ENCODE measurements at places on chromosomes 12 and 14.

GRCh38 chr14:51604073-51604472, 47.6 kb upstream of the FRMD6 start:
- DNase-seq: no peak

- DNase-seq: no peak
These were observed 30.7 kb downstream of the EMP1 start for GRCh38 chr12:13227191-13227590.

DNA sequence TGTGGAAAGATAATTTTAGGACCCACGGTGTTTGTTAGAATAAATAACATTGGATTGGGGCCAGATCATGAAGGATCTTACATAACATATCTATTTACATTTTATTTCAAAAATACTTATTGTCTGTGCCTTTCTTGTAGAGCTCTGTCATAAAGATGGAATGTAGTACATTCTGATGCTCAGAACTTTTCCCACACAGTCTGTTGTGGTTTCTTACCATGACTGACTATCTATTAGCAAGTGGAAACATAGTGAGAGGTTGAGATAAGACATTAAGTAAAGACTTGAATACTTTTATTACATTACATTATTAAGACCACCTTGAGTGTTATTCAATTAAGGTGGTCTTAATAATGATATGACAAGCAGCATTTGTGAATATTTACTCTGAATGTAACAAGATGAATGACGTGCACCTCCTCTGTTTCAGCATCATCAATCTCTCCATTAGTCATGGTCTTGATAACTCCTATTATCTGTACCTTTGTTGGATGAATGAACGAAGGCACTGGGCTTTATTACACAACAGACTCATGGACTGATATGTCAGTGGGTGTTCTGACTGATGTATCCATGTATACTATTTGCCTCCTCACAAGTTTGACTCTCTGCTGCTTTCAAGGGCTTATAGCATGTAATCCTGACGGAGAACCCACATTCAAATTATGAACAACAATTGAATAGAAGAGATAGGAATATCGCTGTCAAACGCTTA, 883.0 kb upstream of the FLRT2 start:
- no peak for DNase-seq

- no peak for DNase-seq
These were observed 195.6 kb downstream of the TTC7B start for GRCh38 chr14:90620568-90621077.

- no peak for DNase-seq
These were observed 55.8 kb downstream of the PAWR start for GRCh38 chr12:79634957-79635471.

- DNase-seq: no peak
These were observed 73.7 kb downstream of the ANKS1B start for GRCh38 chr12:99911081-99911480.

GRCh38 chr12:123532808-123533649, 490 bp downstream of the RILPL1 start:
- peak; percentile 24 for DNase-seq

DNA sequence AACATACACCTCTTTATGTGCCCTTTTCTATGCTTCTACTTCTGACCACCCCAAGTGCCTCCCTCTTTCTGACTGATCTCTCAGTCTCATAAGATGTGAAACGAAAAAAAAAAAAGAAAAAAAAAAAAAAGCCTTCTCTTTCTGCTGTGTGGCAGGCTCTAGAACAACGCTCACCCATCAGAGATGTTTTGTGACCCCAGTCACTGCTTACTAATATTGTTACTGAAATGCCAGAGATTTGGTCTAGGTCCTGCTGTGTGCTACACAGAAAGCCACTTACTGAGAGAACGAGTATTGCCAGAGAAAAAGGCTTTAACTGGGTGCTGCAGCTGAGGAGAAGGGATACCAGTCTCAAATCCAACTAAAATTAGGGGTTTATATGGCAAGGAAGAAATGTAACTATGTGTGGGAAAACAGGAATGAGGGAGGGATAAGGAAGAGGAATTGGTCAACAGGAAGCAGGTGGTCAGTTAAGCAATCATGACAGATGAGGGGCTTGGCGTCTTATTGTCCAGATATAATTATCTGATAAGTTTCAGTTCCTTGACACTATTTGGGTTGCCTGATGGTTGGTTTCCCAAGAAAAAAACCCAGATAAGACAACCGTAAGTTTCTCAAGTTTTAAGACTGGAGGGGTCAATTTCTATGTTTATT, 149.0 kb downstream of the NAV3 start:
- DNase-seq: no peak

DNA sequence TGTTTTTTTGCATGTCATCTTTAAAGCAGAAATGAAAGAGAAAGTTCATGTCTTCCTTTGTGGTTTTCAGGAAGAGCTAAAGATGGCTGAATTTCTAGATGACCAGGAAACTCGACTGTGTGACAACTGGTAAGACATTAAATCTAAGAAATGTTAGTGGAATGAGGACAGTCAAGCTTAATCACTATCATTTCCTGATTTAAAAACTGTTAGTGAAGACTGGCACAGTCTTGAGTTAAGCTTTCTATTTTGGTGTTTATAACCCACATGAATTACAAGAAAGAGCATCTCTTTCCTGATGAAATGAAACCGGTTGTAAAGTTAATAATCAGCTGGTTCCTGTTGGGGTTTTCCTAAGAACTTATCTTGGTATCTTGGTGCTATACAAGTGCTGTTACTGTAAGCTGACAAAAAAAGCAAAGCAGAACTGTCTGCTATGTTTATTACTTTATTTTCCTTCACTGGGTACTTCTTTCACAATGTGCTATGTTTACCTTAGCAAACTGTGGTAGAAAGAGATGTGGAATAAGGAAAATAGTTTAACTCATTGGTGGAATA, 5.2 kb downstream of the TRAFD1 start:
- DNase-seq: no peak

GRCh38 chr12:130351326-130351725, 13.6 kb downstream of the PIWIL1 start:
- DNase-seq: no peak
